ENCODE measurements at places on chromosomes 1 and 21. TPM values are rescaled to one million over a fixed set of nuclear protein-coding genes. Genes with fewer than 3 reads are reported as not detected.

The XCL1 gene
- total RNA-seq, result not detected

DNA sequence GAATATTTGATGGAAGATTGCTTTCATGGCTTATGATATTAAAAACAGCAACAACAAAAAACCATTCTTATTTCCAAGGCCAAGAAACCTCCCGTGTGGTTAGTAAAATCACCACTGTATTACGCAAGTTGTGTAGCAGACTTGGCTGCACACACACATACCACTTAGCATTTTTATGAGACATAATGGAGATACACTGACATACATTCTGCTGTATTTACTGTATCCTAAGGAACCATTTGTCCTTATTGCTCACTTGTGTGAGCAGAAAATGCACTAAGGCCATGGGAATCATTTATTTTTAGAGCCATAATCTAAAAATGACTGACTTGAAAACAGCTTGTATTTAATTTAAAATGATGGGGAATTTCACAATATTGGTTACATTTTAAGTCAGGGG lies 584 bp upstream of the C1orf141 start:
- no peak for DNase-seq

The MRPS15 gene
- 43.5 TPM for total RNA-seq

GRCh38 chr21:44269090-44269489 lies 7.4 kb upstream of the DNMT3L start:
- DNase-seq, result no peak

- no peak for DNase-seq
Observed at GRCh38 chr1:67577646-67578045, 107.4 kb upstream of the GADD45A start.

GRCh38 chr1:5349526-5349925 lies 642.7 kb downstream of the NPHP4 start:
- no peak for DNase-seq

DNA sequence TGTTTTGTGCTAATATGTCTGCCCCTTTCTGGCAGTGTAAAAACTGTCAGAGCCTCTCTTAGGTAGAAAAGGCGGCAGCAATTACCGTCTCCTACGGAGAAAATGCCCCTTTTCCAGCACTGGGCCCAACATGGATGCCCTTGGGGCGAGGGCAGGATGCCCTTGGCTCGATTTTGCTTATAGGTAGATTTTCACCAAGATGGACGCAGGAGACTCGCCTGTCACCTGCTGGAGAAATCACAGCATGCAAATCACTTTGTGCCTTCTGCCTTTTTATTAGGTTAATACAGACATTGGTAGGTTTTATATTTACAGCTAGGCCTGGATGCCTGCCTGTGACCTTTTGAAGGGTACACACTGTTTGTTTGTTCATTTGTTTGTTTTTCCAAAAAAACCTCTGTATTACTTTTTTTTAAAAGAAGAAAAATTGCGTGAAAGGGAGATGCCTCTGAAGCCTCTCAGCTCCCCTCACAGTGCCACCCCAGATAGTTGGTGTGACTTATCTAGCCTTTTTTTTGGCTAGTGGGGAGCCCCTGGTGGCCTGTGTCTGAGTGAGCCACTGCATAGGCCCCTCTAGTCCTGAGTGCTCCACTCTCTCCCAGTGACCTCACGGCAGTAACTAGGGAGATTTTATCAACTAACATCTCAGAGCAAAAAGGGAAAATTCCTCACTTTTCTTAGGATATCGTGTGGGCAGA lies 2.5 kb downstream of the ATP1B1 start:
- DNase-seq, result no peak

DNA sequence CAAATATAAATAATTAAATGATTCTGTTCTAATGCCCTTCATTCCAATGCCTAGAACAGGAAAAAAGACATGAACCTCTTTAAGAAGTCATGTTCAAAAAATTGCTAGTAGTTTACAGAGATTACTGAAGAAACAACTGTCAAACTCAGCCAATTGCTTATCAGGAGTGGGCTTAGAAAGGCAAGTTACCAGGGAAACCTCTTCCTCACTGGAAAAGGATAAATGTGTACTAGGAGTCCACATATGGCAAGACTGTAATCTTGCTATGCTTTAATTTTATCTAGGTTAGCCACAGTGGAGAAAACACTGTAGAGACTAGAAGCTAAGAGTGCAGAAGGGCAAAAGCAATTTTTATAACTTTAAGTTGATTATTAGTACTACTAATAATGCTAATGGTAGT lies 42.1 kb upstream of the DEPDC1 start:
- no peak for DNase-seq

- DNase-seq, result no peak
Observed at GRCh38 chr1:207331354-207332313, 10.2 kb downstream of the CD55 start.

- no peak for DNase-seq
Observed at GRCh38 chr1:203120325-203121153, 7.0 kb upstream of the ADORA1 start.

DNA sequence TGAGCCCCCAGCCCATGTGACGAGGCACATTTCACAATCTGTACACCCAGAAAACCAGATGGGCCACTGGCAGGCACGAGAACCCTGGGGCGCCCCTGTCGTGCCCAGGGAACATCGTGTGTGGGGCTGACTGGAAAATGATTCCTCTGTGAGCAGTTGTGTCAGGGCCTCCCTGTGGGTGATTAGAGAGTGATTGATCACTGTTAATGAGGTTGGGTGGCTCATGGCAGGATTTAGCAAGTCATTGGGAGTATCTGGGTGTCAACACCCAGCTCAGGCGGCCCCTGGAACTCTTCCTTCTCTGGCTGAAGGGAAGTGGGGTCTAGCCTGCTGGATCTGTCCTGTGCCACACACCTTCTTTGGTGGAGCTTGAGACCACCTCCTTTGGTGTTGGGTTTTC lies 5.7 kb downstream of the GRHL3 start:
- DNase-seq, result no peak

DNA sequence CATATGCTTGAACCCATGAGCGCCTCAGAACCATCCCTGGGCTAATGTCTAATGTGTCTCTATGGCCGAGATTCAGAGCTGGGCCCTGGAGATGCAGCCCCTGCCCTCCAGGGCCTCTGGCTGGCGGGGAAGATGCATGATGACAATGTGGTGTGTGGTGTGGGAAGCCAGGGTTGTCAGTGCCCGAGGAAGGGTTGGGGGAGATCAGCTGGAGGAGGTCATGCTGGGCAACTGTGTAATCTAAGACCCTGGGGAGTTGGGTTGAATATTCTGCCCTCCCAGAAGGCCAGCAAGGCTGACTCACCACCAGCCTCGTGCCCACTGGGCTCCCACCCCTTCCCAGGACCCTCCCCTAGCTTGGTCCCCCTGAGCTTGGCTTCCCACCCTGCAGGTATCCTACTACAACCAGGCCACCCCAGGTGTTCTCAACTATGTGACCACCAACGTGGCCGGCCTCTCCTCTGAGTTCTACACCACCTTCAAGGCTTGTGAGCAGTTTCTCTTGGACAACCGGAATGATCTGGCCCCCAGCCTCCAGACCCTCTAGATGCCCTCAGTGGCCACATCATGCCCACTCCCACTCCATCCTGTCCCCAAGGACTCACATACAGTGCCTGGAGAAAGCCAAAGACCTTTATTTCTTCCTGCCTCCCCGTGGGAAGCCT lies 14.6 kb downstream of the FAM151A start:
- no peak for DNase-seq

GRCh38 chr1:230077436-230078213 lies 10.6 kb downstream of the GALNT2 start:
- DNase-seq, result no peak

DNA sequence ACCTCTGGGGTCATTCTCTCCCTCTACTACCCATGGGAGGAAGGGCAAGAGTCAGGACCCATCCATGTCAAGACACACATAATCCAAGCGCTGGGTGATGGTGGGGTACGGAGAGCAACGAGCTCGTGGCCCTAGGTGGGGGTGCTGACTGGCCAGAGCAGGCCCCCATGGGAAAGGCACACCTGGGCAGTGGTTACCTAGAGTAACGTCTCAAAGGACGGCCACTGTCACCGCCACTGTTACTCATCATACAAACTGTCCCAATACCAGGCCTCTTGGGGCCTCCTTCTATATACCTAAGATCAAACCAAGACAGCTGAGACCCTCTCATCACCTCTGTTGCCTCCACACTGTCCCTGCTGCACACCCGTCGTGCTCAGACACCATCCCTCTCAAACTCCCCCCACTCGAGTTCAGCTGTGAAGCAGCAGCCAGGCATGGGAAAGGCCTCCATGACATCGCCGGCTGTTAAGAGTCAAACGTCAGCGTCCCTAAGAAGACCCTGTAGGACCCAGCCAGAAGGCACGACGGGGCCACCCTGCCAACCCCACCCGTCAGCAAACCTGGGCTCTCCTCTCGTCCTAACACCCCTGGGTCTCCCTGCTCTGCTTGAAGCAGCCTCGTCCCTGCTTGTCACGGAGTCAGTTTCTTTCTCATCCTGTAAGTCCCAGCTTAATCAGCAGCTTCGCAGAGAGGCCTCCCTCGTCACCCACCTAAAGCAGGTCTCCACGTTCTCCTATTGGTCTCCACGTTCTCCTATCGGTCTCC lies 15.3 kb downstream of the NPHP4 start:
- DNase-seq, result no peak

DNA sequence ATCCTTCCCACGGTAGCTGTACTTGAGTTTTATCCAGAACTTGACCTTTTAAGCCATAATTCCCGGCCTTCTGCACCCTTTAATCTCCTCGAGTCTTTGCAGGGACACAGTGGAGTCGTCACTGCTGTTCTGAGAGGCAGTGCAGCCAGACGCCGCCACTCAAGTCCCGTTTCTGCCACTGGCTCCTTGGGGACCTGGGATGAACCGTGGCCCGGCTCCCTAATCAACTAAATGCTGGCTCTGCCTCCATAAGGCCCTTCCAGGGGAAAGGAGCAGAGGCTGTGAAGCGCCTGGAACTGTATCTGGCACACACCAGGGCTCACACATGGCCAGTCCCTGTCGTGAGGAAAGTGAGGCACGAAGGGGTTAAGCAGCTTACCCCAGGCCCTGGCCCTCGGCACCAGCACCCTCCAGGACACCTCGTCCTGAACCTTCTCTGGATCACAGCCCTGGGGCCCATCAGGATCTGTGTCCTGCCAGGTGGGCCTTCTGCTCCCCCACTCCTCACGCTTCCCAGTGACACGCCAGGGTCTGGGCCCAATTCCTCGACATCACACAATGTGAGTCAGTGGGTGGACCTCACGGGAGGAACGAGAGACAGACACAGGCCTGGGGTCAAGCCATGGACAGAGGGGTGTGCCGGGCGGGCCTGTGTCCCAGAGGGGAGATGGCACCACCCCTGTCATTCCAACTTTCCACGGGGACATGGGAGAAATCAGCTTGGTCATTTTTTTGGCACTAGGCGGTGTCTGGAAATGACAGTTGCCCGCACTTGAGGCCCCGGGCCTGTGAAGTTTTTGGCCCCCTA lies 23.5 kb upstream of the C1orf174 start:
- no peak for DNase-seq

GRCh38 chr1:2180297-2181245 lies 14.0 kb downstream of the FAAP20 start:
- no peak for DNase-seq

DNA sequence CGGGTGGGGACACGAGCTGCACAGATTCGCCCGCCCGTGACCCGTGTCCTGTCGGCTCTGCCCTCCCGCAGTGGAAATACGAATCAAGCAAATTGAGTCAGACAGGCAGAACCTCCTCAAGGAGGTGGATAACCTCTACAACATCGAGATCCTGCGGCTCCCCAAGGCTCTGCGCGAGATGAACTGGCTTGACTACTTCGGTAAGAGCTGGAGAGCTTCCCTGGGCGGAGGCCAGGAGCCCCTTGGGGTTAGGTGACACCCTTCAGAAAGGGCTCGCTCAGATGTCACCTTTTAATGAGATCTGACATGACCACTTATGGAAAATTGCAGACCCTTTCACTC lies 489 bp downstream of the CDCA8 start:
- peak; percentile 25 for DNase-seq
